ENCODE measurements at places on chromosomes 11 and 22.

- DNase-seq = no peak
Observed at GRCh38 chr11:78415338-78415737, 2.3 kb downstream of the GAB2 start.

- no peak for DNase-seq
Observed at GRCh38 chr11:115941044-115941443, 436.8 kb upstream of the CADM1 start.

DNA sequence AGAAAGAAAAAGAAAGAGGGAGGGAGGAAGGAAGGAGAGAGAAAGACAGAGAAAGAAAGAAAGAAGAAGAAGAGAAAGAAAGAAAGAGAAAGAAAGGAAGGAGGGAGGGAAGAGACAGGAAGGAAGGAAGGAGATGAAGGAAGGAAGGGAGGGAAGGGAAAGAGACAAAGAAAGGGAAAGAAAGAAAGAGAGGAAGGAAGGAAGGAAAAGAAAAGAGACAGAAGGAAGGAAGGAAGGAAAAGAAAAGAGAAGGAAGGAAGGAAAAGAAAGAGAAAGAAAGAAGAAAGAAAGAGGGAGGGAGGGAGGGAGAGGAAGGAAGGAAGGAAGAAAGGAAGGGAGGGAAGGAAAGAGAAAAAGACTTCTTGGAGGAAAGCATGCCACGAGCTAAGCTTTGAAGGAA is 19.1 kb downstream of the POU2AF2 start:
- no peak for DNase-seq

DNA sequence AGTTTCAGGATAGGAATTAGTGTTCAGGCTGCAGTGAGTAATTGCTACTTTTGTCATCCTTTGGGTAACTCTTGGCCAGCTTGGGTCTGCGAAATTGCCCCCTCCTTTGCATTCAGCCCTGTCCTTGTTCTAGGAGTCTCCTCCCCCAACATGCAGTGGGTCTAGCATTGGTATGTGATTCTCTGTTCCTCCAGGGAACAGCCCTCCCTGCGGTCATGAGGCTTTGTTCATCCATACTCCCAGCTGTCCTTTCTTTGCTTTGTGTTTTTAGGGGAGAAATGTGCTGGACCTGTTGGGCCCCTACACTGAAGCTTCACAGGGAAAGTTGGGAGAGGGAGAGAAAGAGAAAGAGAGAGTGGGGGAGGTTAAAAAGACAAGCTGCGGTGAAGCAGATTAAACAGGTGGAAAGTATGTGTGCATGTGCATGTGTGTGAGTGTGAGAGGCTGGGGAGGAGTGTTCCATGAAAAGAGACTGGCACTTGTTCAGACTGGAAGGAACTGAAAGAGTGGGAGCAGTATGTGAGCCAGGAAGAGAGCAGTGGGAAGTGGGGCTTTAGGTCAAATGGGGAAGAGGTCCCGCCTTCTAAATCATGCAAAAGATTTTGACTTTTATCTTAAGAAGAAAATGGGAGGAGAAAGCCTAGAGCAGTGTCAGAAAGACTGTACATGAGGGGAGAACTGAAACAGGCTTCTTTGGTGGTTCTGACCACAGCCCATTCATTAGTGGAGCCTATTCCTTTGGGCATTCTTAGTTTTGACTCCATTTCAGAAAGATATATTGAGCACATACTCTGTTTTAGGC is 17.9 kb upstream of the SESN3 start:
- DNase-seq = no peak

DNA sequence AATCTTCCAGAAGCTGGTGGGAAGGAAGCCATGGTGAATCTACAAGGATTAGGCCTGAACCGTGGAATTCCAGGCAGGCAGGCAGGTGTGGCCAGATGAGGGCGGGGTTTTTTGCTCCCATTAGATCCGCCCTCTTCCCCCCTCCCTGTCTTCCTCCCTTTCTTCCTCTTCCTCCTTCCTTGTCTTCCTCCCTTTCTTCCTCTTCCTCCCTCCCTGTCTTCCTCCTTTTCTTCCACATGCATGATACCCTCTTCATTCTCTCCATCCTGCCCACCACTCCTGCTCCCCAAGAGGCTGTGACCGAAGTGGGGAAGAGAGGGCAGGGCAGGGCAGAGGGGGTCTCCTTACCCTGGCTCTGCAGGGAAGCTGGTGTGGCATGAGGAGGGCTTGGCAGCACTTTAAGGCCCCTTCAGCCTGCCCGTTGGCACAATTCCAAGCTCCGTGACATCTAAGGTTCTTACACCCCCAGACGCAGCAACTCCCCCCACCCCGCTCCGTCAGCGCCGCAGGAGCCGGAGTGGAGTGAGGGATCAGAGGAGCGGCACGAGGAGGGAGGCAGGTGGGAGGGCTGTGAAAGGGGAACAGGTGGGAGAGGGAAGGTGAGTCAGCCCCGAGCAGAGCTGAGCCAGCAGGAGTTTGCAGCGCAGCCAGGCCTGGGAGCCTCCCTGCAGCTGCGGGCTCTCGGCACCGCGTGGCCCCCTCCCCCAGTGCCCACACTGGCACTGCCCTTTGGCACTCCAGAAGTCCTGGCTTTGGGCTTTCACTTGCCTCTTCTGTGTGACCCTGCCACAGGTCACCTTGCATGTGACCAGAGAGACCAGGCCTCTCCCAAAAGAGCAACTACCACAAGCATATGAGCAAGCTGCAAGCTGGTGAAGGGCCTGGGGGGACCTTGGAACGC is 32.1 kb downstream of the KCNJ4 start:
- no peak for DNase-seq

- DNase-seq = no peak
Observed at GRCh38 chr22:26599505-26599904, 9.6 kb upstream of the TPST2 start.

GRCh38 chr11:3206922-3207204 is 11.8 kb downstream of the MRGPRG start:
- no peak for DNase-seq

- DNase-seq = no peak
Observed at GRCh38 chr11:10436224-10436623, 18.8 kb upstream of the AMPD3 start.

DNA sequence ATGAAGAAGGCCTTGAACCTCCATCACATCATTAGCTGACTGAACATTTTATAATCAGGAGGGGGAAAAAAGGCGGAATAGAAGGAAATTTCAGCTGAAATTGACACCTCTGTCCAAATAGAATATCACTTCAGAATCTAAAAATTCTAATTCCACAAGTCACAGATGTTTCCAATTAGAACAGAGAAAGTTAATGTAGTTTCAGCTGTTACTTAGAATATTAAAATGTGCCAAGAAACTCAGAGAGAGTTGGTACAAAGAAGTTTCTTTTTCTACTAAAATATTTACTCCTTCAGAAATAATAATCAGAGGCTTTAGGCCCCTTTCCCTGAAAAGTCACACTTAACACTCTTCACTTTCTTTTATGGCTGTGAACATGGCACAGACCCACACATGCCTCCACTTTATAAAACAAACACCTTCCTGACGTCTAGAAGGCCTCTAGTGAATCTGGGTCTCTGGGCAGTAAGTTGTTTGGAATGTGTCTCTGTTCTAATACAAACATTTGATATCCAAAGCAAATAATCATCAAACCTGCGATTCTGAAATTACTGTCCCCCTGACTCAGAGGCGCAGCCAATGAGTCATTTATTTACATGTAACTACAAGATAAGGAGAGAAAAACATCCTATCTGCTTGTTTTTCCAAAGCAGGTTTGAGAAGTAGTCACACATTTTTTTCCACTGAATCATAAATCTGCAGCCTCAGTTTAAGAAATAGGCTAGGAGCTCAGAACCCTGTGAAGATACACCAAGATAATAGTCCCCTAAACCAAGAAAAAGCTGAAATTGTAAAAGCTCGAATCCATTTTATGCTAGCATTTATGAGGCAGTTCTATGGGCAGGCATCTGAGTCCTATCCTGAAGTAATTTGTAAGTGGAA is 148.4 kb downstream of the ME3 start:
- peak; percentile 93 for DNase-seq

DNA sequence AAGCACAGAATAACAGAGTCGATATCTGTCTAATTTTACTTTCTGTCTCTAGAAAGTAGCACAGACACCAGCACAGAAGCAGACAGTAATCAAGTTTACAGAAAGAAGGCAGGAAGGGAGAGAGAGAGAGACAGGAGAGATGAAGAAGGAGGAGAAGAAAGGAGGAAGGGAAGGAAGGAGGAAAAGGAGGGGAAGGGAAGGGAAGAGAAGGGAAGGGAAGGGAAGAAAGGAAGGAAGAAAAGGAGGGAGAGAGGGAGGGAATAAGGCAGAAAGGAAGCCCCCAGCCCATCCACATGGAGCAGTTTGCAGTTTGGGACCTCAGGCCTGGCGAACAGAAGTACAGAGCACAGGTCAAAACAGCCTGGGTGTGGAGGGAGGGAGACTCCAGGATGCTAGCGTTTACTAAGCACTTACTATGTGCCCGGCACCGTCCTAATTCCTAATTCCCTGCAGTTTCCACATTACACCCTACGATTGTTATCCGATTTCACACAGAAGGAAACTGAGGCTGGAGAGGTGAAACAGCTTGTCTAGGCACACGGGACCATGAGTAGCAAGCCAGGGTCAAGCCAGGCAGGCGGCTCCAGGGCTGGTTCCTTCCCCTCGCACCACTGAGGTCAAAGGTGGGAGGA is 46.0 kb upstream of the WNT7B start:
- DNase-seq = no peak

GRCh38 chr22:27682437-27682836 is 119.1 kb downstream of the MN1 start:
- DNase-seq = peak; percentile 27

DNA sequence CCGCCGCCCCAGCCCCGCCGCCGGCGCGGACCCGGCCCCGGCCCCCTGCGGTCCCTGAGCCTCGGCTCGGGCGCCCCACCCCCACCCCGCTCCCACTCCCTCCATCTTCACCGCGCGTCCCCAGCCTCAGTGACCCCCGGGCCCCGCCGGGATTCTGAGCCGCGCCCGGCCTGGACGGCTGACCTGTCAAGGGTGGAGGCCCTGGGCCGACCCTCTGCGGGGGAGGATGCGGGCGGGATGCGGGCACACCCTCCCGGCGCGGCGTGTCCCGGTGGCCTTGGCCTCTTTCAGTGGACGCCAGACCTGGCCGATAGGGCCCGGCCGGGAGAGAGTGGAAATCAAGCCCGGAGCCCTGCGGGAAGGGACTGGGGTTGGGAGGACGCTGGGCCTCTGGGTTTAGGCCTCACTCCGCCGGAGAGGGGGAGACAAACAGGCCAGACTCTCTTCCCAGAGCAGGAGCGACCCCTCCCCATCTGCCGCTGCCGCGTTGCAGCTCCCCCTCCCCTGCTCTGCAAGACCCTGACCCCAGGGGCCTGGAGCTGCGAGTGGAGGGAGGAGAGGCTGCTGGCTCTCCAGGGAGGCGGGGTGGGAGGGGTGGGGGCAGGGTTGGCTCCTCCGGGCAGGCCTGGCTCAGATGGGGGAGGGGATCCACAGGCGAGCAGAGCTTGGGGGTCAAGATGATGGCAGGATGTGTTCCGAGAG is 525 bp downstream of the MAPK8IP2 start:
- DNase-seq = no peak

- DNase-seq = no peak
Observed at GRCh38 chr11:32580967-32581366, 2.7 kb upstream of the EIF3M start.

- no peak for DNase-seq
Observed at GRCh38 chr11:126034039-126034932, 28.4 kb downstream of the CDON start.

GRCh38 chr22:24588757-24589481 is 4.0 kb downstream of the LRRC75B start:
- DNase-seq = no peak

DNA sequence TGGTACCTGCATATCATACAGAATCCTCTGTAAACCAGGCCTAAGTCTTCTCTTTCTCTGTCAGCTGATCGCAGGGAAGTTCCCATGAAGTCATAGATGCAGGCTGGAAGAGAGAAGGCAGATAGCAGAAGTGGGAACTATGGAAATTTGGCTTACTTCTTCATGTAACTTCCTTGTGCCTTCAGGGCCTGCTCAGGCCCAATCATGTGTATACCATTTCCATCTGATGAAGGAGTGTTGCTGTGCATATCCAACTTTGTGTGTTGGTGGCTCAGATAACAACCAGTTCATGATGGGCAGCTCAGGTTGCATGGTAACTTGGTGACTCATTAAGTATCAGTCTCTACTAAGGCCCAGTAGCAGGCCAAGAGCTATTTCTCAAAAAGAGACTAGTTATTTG is 53.1 kb upstream of the CEP295 start:
- no peak for DNase-seq

- DNase-seq = peak; percentile 82
Observed at GRCh38 chr11:61897387-61898246, 6.3 kb upstream of the FADS3 start.

GRCh38 chr11:111719379-111719778 is 46.8 kb downstream of the PPP2R1B start:
- DNase-seq = peak; percentile 42

Measured in dermis blood vessel endothelial cell (primary cell).